ENCODE measurements at places on chromosomes 7 and 10.

GRCh38 chr10:97072851-97073665 is 112.7 kb downstream of the SLIT1 start:
- DNase-seq = peak; percentile 87

GRCh38 chr10:50593523-50594376 is 30.0 kb downstream of the SGMS1 start:
- no peak for DNase-seq

DNA sequence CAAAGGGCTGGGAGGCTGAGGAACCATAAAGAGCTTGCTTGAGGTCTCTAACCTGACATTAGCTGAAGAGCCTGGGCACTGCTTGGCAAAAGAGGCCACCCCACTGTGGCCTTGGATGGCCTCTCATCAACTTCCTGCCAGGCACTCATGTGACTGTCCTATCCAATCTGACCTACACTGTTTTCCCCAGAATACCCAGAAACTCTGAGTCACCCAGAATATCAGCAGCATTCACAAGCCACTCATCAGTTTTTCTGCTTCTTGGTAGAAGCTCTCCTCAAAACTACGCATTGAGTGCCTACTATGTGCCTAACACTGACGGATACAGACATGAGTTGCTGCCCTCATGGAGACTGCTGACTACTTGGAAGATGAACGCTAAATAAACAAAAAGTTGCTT is 4.1 kb upstream of the NT5C2 start:
- peak; percentile 23 for DNase-seq

DNA sequence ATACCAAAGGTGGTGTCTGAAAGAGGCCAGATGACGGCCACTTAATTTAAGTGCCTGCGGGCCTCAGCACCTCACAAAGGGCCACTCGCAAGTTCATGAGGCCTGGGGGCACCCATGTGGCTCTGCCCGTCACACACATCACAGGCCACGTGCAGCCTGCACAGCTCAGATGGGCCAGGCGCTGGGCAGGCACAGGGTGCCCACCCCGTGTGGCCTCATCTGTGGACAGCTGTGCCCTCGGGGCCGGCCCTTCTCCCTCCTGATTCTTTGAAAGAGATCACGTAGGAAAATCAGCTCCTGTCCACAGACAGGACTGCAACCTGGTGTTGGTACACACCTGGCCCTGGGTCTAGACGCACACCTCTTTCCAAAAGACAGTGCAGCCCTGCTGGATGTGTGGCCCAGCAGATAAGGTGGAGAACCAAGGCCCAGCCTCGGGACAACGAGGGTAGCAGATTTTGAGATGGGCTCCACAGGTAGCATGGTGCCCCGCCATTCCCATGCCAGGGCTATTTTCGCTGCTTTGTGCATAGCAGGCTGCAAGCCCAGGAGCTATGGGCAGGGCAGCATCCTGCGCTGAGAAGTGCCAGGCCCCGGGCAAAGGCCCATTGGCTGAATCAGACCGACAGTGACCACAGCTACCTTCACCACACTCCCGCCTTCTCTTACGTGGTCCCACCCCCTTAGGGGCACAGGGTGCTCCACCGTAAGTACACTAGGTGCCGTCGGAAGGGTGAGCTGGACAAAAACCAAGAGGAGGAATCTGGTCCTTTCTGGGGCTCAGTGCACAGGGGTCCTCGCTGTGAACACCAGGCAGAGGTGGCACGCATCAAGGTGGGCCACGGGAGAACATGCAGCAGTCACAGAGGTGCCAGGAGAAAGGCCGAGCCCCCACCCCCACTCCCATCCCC is 124.5 kb downstream of the EBF3 start:
- no peak for DNase-seq

DNA sequence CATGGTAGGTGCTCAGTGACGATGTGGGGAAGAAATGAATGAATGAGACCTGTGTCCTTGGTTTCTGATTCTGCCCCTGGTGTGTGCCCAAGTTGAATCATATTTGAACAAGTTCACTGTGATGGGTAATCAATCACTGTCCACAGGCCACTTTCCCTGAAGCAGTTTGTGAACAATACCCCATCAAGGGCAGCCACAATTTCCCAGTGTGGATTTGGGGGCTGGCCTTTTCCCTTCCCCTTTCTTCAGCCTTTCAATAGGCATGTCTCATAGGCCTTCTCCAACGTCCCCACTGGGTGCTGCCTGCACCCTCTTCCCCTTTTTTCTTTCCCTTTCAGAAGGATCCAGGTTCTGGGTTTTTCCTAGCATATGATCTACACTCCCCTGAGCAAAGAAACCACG is 64.7 kb downstream of the CREB5 start:
- no peak for DNase-seq

All from stimulated activated CD4-positive, alpha-beta T cell treated with anti-CD3 and anti-CD28 coated beads, Interleukin-2, amount 100 ng/mL, for 24 hours (primary cell).